Cardiac septum (tissue), 1 donor: ENCODE measurements at places on chromosomes 3 and 15. TPM values are rescaled to one million over a fixed set of nuclear protein-coding genes. Genes with fewer than 3 reads are reported as not detected.

CMTM6 gene
- total RNA-seq: 15.4 TPM

SERINC4 gene
- total RNA-seq: 0.43 TPM

ALG1L2 gene
- total RNA-seq: not detected

RGMA gene
- total RNA-seq: 16.5 TPM

SV2B gene
- 3.7 TPM for total RNA-seq

SCAMP5 gene
- total RNA-seq: 3.6 TPM

KCNMB2 gene
- total RNA-seq: 3.8 TPM

DUOX2 gene
- total RNA-seq: 0.19 TPM

RAB7A gene
- total RNA-seq: 215 TPM

ZIC4 gene
- total RNA-seq: not detected
